Muscle of leg (tissue), 16 donors: ENCODE measurements at places on chromosomes 6 and 20. TPM values are rescaled to one million over a fixed set of nuclear protein-coding genes. Genes with fewer than 3 reads are reported as not detected.
A peak's percentile ranks its signal among the peaks of the same experiment; 100 is the strongest.

GRCh38 chr6:96184798-96185197, 169.0 kb downstream of the FUT9 start:
- DNase-seq: no peak

DNA sequence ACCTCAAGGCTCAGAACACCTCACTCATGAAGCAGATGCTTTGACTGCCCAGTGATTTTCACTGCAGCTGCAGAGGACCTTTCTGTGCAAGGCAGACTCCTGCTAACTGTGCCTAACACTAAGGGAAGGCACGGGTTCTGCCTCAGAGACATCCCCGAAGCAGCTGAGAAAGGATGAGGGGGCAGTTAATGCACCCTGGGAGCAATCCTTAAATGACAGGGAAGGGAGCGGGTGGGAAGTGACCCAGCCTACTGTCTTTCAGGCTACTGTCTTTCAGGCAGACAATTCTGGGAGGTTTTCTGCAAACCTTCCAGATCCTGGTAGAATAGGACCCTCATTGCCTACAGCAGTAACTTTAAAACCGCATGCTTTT, 55.3 kb downstream of the NDUFAF5 start:
- DNase-seq: no peak

GRCh38 chr6:83860782-83861495, 1.4 kb downstream of the CYB5R4 start:
- no peak for DNase-seq

DNA sequence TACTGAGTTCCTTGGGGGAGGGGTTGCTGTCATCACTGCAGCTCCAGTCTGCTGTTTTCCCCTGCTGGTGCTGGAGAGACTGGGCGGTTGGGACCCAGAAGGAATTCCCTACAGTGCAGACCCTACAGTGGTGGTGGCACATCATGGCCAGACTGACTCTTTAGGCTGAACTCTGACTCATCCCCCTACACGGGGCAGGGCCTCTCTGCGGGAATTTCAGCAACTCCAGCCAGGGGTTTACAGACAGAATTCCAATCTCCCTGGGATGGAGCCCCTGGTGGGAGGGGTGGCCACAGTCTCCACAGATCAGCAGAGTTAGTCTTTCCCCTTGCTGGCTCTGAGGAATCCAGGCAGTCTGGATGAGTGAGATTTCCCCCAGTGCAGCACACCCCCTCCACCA, 46.9 kb upstream of the MAPK13 start:
- DNase-seq: no peak

EBF4 gene
- total RNA-seq: 3.2 TPM

NXT1 gene
- 19.4 TPM for total RNA-seq

DYNLRB1 gene
- total RNA-seq: 67.9 TPM

- DNase-seq: no peak
Observed at GRCh38 chr20:57422254-57422653, 31.1 kb downstream of the RBM38 start.

DNA sequence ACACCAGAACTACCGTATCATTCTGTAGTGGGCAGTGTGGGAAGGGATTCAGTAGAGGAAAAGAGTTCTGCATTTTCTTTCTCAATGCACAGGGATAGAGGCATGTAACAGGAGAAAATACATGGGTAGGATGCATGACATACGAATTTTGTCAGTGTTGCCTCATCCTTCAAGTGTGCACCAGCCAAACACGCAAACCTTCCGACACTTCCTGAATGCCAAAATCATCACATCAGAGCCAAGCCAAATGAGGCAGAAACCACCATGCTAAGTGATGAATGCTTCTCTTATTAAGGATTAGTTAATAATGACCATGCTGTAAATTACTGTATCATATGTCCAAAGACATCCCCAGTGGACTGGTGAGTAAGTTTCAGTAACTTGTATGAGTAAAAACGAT, 27.3 kb downstream of the RAMACL start:
- DNase-seq: no peak

DNA sequence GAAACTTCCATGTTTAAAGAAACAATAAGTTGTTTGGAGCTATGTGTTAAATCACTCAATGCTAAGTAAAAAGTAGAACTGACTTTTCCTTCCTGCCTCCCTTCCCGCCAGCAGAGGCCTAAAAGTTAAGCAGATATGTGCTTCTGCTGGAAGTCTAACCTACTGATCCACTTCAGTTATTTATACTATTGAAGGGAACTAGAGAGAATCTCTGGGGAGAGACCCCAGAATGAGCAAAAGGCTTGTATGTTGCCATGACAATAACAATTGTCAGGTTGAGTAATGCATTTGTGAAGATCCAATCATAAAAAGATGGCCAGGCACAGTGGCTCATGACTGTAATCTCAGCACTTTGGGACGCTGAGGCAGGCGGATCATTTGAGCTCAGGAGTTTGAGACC, 24.7 kb downstream of the MGME1 start:
- no peak for DNase-seq

LY6G6D gene
- total RNA-seq: 0.58 TPM

GRCh38 chr20:57512432-57512831, 12.5 kb downstream of the CTCFL start:
- no peak for DNase-seq

- DNase-seq: no peak
Observed at GRCh38 chr6:43267619-43268354, 24.5 kb downstream of the TTBK1 start.

- no peak for DNase-seq
Observed at GRCh38 chr6:16663901-16664300, 97.4 kb downstream of the ATXN1 start.

DNA sequence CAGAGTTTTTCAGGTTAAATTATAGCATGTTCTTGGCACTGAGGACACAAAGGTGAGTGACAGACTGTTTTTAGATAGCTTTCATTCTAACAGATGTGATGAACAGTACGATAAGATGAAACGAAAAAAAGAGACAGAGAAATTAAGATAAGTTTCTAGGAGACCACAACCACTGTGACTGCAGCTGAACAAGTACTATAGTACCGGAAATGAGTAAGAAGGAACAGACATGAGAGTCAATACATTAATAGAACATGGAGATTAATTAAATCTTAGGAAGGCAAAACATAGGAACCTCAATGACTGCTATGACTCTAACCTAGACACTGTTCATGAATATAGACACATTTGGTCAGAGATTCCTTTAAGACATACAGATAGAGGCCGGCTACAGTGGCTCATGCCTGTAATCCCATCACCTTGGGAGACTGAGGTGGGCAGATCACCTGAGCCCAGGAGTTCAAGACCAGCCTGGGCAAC, 40.2 kb downstream of the HBS1L start:
- DNase-seq: no peak

CDSN gene
- total RNA-seq: not detected

DNA sequence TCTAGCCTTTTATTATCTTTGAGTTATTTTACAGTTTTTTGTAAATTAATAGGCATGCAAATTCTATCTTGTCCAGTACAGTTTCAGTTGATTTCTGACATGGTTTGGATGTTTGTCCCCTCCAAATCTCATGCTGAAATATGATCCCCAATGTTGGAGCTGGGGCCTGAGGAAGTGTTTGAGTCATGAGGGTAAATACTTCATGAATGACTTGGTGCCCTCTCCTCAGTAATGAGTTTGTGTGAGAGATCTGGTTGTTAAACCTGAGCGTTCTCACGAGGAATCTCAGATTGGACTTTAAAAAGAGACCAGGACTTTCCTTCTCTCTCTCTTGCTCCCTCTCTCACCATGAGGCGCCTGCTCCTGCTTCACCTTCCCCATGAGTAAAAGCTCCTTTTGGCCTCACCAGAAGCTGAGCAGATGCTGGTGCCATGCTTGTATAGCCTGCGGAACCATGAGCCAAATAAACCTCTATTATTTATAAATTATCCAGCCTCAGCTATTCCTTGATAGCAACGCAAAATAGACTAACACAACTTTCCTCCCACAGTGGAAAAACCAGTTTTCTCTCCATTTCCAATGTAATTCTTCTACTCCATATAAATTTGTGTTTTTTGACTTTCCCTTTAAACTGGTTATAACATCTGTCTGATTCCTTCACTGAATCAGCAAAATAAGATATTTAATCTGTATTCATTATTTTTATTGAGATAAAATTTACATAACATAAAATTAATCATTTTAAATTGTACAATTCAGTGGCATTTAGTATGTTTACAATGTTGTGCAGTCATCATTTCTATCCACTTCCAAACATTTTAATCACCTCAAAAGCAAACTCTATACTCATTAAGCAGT, 78.7 kb upstream of the PRSS16 start:
- DNase-seq: no peak

- DNase-seq: no peak
Observed at GRCh38 chr20:54105653-54106052, 35.3 kb upstream of the BCAS1 start.

DNA sequence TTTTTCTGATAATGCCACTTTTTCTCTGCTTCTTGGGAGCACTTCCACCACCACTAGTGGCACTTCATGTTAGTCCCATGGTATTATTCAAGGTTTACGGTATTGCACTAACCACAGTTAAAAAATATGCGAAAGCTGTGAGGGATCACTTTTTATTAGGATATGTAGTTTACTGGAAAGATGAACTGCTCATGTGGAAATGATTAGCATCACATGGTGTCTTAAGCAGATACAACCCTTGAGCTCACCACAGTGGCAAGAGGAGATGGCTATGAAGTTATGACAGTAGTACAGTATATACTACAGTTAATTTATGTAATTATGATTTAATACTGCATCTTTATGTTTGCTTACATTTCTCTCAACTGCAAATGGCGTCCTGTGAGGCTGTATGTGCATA, 134.5 kb upstream of the HMGN3 start:
- no peak for DNase-seq

GRCh38 chr20:54794110-54794509, 318.7 kb downstream of the DOK5 start:
- DNase-seq: no peak

GRCh38 chr20:3189561-3190131, 14.8 kb downstream of the DDRGK1 start:
- no peak for DNase-seq

GRCh38 chr6:23584134-23584763, 541.8 kb upstream of the NRSN1 start:
- DNase-seq: no peak

DNA sequence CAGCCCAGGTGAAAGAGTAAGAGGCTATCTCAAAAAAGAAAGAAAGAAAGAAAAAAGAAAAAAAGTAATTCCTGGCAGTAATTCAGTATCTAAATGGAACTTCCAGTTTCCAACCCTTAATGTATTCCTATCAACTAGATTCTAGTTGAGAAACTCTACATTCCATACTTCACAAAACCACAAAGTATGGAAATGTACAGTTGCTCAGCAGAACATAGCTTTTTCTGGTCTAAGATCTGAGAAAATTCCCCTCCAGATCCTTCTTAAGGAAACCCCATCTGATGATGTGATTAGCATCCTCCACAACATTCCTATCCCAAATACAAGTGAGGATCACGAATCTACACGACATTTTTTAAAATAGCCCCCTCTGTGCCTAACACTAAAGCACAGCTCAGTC, 3.6 kb downstream of the ARMH2 start:
- no peak for DNase-seq

DNA sequence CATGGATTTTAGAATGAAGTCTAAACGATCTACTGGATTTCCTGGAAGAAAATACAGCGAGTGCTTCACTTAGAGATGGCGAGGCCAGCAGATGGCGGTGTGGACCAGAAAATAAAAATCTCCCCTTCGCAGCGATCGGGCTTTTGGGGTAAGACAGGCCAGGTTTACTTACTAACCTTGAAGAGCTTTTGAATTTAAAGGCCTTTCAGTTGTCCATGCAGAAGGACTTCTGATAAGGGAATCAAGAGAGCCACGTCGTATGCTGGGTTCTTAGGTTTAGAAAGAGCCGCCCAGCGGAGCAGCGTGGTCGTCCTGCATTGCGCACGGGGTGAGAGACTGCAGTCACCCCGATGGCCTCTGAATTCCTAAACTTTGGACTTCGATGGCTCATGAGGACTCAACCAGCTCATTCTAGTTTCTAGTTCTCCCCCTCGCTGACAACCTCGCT, 125.2 kb upstream of the RALGAPA2 start:
- DNase-seq: peak; percentile 65

DNA sequence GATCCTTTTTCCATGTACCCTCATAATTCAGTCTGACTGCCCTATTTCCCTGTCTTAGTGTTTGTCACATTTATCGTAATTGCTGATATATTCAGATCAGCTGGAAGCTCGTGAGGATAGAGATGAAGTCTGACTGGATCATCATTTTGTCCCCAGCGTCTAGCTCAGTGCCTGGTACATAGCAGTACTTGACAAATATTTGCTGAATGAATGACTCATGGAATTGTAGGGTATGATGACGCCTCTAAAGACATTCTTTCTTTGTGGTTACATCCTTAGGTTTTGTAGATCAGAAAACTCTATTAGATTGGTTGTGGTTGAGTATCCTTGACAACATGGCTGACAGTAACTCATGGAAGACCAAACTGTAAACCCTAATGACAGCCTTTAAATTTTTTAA, 68.9 kb downstream of the MTHFD1L start:
- no peak for DNase-seq

LST1 gene
- 9.0 TPM for total RNA-seq

DNA sequence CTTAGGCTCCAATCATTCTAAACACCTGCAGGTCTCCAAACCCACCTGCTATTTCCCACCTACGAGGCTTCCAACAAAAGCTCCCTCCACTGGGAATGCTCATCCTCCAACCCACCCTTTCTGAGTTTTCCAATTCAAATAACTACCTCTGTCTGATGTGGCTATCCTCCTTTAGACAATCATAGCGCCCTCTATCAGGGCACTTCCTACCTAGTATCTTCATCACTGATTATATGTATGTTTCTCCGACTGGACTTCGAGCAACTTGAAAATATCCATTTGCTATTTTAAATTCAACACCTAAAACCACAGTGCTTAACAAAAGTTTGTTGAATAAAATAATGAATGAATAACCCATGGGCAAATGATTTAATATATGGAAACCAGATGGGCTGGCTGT, 41.3 kb downstream of the MTFR2 start:
- DNase-seq: no peak

DNA sequence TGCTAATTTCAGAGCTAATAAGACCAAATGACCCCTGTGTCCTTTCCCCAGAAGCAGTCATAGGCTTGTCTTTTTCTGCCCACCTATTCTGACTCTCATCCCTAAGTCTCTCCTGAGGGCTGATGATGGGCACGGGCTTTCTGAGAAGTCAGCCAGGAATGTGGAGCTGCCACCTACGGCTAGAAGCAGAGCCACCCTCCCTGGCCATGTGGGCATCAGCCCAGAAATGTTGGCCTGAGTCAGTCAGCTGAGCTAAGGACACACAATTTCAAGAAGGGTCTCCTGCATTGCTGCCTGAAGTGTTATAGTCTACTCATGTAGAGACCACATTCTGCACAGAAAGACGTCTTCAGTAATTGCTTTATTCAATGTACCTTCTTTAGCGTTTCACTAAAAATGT, 17.1 kb downstream of the MYLIP start:
- no peak for DNase-seq

DNA sequence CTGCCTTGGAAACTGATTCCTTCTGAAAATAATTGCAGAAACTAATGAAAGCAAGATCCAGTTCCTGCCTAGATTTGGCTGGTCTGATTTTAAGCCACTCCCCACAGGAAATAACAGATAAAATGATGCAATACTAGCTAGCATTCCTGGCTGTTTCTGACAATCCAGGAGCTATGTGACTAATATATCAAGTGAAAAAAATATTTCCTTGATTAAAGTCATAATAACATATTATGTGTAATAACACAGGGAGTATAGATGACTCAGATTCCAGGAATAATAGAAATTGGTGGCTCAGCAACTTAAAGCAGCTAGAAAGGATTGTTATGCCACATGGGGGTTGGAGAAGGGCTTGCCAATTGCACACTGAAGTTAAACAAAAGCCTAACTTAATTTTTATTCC, 182.7 kb upstream of the SALL4 start:
- DNase-seq: peak; percentile 94

GRCh38 chr6:89984926-89985750, 90.9 kb downstream of the GJA10 start:
- DNase-seq: peak; percentile 90

TPD52L2 gene
- total RNA-seq: 48.9 TPM
